OCI-LY7 (cell line): ENCODE measurements at places on chromosomes 4 and X.

DNA sequence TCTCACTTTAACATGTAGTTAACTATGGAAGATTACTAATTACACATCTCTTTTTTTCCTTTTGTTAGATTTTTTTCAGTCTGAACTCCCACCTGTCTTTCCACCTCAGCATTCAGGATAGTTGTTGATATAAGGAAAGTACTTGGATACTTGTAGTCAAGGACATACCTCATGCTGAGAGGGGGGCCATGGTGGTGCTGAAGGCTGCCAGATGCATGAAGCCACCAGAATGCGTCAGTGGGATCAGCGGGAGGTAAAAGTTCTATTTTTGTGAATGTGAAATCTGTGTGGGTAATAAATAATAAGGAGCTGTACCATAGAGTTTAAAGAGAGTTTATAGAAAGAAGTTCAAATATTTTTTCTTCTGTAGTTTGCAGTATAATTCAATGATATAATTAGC is 13.1 kb upstream of the NDST4 start:
- DNase-seq, result no peak

DNA sequence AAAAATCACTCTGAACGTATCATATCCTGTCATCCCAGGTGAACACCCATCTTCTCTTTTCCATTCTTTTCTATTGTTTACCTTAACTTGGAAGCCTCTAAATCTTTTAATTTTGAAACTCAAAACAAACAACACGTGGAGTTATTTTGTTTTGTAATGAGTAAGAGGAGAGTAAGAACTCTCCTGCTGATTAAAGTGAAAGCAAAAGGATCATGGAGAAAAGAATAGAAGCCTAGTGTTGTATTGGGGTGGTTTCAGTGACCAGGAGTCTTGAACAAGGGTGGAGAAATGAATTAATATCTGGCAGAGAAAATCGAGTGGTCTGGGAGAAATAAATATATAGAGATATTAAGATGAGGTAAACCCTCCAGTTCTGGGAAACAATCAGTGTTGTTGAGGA is 237.4 kb upstream of the UGT8 start:
- no peak for DNase-seq

GRCh38 chrX:19839770-19840254 is 47.6 kb downstream of the SH3KBP1 start:
- peak; percentile 74 for DNase-seq

DNA sequence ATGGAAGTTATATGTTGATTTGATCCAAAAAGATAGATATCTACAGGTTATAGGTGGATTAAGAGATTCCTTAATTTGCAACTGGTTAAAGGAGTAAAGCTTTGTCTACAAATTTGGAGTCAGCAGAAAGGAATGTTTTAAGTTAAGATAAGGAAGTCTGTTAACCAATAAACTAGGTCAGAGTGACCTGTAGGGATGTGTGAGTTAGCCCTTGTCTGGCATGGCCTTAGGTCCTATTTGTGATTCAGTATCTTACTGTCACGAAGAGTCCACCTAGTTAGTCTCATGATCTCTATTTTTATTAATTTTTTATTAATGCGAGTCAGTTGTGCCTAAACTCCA is 230.8 kb downstream of the INPP4B start:
- DNase-seq, result no peak

DNA sequence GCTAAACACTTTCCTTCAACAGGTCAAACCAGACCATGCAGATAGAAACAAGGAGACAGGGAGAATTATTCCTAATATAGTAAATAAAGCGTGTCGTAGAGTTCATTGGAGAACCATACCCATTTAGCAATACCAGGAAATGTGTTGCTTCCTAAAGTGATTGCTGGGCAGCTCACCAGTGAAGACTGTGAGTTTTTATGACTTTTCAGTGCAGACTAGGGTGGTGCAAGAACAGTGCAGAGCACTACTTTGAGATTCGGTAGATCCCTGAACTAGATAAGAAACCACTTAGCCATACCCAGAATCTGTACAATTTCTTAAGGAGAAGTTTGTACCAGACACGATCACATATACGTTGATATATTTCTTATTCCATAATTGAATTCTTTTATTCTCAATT is 87.4 kb downstream of the EMCN start:
- DNase-seq, result no peak

GRCh38 chrX:13377550-13377934 is 57.7 kb upstream of the ATXN3L start:
- DNase-seq, result no peak

GRCh38 chrX:72634331-72634730 is 61.7 kb upstream of the HDAC8 start:
- DNase-seq, result no peak

DNA sequence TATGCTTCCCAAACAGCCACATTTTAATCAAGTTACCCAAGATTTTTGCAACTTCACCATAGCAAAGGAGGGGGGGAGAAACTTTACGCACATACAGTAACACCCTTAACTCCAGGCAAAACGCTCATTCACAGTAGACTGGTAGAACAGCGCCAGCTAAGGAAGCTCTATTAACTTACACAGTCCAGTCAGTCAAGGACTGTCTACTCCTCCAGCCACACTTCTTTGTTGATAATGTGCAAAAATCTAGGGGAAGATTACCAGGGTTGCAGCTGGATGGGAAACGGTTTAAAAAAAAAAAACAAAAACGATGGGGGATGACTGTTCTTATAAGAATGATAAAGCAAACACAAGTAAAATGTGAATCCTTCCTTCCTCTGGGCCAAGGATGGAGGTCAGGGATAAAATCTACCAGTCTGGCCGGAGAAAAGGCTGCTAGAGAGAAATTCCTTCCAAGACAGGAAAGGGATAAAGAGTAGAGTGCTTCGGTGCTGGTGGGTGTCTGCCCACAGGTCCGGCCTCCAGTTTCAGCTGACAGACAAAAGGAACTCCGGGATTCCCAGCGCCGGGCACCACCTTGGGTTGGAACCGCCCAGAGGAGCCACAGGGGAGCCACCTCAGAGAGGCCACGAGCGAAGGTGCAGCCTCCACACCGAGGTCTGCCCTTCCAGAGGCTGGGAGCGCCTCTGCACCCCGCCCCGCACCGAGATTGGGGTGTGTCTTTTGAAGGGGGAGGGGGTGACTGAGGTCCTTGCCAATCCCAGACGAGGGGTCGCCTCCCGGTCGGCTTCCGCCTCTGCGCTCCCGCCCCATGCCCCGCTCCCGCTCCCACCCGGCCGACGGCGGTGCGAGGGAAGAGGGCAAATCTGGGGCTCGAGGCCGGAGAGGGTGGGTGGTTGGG is 811 bp downstream of the ANKRD50 start:
- peak; percentile 4 for DNase-seq

DNA sequence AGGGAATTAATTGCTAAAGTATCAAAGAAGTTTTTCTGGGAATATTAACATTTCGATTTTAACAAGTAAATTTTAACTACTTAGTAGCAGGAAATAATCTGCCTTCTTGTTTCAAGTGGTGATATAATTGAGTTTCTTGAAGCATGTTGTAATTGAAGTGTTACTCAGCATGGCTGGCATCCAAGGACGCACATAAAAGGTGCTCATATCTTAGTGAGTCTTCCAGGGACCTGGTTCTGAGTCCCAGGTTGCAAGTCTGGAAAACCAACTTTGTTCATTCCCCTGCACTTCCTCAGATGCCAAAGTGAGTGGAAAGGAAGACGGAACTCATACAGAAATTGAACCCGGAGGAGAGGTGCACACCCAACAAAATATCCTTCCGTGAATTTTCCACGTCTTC is 399.6 kb downstream of the NLGN4X start:
- DNase-seq, result no peak

DNA sequence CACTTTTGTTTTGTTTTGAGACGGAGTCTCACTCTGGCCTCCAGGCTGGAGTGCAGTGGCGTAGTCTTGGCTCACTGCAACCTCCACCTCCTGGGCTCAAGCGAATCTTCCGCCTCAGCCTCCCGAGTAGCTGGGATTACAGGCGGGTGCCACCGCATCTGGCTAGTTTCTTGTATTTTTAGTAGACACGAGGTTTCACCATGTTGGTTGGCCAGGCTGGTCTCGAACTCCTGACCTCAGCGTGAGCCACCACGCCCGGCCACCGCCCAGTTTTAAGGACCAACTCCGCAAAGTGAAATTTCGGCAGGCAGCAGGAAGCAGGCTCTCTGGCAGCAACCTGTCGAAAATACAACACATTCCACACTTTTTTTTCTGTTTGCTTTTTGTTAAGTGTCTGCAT is 13.4 kb downstream of the DHRSX start:
- DNase-seq, result no peak

- DNase-seq, result no peak
Measured at GRCh38 chr4:25560605-25561004, 95.0 kb upstream of the SLC34A2 start.

- DNase-seq, result no peak
Measured at GRCh38 chr4:128307123-128307571, 19.5 kb upstream of the PGRMC2 start.

GRCh38 chrX:153317996-153318722 is 3.4 kb downstream of the PNMA6F start:
- DNase-seq, result no peak

GRCh38 chrX:112211459-112211858 is 128.9 kb upstream of the TRPC5 start:
- no peak for DNase-seq

DNA sequence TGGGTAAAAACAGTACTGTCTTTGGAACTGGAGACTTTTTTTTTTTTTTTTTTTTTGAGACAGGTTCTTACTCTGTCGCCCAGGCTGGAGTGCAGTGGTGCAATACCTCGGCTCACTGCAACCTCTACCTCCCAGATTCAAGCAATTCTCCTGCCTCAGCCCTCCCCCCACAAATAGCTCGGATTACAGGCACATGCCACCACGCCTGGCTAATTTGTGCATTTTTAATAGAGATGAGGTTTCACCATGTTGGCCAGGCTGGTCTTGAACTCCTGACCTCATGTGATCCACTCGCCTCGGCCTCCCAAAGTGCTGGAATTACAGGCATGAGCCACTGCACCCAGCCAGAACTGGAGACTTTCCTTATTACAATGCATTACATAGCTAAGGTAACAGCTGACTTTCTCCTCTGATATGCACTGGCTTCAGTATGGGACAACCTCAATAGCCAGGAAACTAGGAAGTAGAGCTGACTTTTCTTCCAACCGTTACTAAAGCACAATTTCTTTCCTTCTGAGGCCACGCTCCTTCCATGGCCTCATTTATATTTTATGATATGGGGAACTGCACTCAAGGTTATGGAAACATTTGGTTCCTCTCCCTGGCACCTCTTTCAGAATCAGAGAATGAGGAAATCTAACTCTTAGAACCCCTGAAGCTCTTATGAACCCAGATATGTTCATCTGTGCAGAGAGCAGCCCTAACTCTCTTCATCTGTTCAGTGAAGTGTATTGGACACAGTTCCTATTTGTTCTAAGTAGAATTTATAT is 53.5 kb upstream of the FAM9B start:
- no peak for DNase-seq

DNA sequence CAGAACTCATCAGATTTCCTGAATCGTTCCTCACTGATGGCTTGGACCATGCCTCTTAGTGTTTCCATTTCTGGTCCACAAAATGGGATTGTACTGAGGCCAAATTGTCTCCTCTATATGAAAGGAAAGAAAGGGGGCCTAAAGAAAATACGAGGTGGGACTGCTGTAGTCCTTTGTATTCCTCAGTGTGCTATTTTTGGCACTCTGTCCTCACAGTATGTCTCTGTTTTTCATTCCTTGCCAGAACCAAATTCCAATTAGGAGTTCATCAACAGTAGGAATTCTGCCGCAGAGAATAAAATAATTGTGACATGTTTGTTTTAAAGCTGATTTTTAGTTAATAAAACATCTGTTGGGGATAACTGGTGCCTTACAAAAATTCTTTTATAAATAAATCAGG is 515.7 kb downstream of the SMARCA1 start:
- DNase-seq, result no peak

DNA sequence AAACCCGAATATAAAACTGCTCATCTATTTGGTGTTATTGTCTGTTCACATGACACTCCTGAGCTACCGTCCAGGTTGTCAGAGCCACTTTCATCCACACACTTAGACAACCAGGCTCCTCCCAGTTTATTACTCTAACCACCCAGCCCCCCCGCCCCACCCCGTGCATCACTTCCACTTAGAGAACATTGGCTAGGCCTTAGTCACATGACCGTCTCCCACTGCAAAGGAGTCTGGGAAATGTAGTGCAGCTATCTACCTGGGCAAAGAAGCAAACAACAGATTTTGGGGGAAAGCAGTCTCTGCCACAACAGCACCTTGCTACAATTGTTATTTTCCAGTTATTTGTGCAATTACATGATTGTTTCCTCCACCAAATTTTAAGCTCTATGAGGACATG is 57.6 kb upstream of the RBPJ start:
- peak; percentile 11 for DNase-seq

- no peak for DNase-seq
Measured at GRCh38 chrX:51407520-51408409, 75.1 kb downstream of the NUDT10 start.

DNA sequence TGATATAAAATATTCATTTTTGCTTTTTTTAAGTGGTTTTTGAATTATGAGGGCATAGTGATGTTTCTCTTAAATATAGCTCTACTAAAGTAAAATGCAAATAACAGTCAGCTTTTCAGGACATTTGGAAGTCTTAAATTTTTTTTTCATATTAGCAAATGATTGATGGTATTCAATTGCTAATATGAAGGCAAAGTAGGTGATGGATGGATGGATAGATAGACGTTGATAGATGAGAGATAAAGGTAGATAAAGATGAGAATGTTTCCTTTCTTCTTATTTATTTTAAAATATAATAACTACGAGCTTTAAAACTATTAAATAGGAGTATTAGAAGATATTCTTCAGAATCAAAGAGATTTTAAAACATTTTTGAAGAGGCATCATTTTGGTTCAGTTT is 83.7 kb downstream of the FBXO8 start:
- no peak for DNase-seq
